Right cardiac atrium (tissue), 5 donors: ENCODE measurements at places on chromosomes 12 and 14.

DNA sequence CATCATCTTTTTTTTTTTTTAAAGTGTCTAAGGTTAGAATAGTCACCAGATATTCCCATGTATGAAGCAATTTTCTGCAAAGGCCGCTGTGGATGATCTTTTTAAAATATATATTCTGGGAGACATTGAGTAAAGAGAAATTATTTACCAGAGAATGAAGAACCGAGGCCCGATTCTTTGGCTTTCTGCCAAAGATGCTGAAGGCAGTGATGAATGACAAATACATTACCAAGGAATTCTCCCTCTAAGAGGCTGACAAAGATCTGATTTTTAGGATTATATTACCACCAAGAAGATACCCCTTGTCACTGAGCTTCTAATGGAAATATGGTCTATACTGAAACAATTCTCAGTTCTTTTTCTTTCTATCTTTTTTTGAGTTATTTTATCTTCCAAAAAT, 336.8 kb downstream of the NAV3 start:
- no peak for DNase-seq

DNA sequence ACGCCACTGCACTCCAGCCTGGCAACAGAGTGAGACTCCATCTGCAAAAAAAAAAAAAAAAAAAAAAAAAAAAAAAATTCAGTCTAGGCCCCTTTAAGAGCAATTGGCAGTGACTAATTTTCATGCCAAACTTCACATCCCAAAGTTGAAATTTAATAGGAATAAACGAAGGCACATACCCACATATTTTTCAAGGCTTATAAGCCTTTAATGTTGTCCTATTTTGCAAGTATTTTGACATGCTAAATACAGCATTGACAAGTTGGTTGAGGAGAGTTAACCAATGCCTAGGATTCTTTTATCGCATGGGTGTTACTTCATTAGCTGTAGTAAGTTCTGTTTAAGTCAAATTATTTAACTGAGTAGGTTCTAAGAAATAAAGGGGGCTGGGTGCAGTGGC, 23.5 kb upstream of the HIP1R start:
- DNase-seq = no peak

DNA sequence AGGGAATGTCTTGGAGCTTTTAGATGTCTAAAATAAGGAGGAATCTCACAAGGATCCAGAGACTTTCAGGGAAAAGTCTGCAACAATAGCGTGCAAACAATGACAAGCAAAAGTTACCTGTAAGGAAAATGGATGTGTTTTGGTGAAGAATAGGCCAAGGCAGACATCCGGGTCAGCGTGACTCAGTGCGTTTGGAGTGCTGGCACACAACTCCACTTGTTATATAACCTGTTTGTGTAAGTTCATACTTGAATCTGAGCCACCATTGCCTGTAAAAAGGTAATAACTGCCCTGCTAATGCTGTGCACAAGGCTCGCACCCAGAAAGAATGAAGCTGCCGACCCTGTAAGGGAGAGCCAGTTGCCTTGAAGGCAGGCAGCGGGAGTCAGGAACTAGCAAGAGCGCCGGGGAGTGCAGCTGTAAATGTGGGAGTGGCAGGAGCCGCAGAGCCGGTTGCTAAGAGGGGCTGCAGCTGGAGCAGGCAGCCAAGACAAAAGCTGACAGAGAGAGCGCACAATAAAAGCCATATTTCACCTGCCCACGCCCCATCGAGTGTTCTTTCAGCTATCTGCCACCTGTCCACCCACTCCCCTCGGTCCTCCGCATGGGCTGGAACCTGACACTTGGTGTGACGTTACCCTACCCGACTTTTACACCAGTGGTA, 638.5 kb upstream of the MIS18BP1 start:
- no peak for DNase-seq

- no peak for DNase-seq
Observed at GRCh38 chr14:99756796-99757195, 36.4 kb upstream of the EML1 start.

DNA sequence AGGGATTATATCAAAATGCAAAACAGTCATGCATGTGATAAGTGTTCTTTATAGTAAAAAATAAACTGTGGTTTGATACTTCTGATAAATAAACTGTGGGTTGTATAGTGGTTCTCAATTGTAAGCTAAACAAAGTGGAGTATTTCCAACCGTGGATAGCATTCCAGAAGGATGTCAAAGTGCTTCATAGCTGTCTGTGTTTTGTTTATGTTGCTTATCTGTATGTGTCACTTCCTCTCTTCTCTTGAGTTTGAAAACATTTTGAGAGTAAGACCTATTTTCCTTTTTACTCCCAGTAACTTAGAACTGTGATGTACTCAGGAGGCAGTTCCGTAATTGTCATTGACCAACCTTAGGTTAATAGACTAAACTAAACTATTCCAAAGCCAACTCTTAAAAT, 415.8 kb downstream of the TMTC2 start:
- no peak for DNase-seq

GRCh38 chr14:72780751-72781150, 113.2 kb downstream of the DPF3 start:
- no peak for DNase-seq

GRCh38 chr14:84937449-84937848, 592.5 kb upstream of the FLRT2 start:
- DNase-seq = peak; percentile 46

DNA sequence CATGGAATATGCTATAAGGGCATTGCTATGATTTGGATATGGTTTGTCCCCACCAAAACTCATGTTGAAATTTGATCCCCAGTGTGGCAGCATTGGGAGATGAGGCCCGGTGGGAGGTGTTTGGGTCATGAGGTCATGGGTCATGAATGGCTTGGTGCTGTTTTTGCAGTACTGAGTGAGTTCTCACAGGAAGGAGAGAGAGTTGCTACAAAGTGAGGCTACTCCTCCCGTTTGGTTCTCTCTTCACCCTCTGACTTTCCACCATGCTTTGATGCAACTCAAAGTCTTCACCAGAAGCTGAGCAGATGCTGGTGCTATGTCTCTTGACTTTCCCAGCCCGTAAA, 388.1 kb upstream of the TMPO start:
- DNase-seq = no peak

DNA sequence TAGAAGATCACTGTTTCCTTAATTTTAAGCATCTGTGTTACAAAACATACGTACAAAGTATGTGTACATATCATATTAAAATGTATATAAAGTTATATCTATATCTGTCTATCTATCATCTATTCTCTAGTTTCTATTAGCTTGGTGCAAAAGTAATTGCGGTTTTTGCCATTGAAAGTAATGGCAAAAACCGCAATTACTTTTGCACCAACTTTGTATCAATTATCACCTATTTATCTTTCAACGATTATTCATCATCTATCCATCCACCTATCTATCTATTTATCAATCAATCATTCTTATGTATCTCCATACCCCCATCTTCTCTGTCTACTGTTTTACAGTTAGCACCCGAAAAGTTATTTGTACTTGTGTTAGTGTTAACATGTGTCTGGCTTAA, 447.6 kb downstream of the NRXN3 start:
- DNase-seq = no peak

DNA sequence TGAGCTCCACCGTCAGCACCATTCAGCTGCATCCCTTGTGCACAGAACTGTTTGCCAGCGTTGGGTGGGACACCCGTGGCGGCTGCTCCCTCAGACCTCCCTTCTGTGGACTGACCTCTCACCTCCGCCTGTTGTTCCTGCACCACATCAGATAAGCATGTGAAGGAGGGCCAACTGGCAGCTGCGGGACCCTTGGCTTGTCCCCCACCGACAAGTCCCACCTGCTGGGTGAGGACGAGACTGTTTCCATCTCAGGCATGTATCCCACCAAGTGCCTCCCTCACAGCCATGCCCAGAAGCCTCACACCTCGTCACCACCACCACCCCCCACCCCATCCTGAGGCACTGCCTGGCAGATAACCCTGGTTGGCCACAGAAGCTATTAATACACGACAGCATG, 18.6 kb upstream of the TEAD4 start:
- peak; percentile 20 for DNase-seq

GRCh38 chr14:46368275-46368674, 283.3 kb downstream of the RPL10L start:
- DNase-seq = no peak
